Left ventricle myocardium inferior (tissue), 1 donor: ENCODE measurements at places on chromosomes 4 and X. TPM values are rescaled to one million over a fixed set of nuclear protein-coding genes. Genes with fewer than 3 reads are reported as not detected.
A peak's percentile ranks its signal among the peaks of the same experiment; 100 is the strongest.

DNA sequence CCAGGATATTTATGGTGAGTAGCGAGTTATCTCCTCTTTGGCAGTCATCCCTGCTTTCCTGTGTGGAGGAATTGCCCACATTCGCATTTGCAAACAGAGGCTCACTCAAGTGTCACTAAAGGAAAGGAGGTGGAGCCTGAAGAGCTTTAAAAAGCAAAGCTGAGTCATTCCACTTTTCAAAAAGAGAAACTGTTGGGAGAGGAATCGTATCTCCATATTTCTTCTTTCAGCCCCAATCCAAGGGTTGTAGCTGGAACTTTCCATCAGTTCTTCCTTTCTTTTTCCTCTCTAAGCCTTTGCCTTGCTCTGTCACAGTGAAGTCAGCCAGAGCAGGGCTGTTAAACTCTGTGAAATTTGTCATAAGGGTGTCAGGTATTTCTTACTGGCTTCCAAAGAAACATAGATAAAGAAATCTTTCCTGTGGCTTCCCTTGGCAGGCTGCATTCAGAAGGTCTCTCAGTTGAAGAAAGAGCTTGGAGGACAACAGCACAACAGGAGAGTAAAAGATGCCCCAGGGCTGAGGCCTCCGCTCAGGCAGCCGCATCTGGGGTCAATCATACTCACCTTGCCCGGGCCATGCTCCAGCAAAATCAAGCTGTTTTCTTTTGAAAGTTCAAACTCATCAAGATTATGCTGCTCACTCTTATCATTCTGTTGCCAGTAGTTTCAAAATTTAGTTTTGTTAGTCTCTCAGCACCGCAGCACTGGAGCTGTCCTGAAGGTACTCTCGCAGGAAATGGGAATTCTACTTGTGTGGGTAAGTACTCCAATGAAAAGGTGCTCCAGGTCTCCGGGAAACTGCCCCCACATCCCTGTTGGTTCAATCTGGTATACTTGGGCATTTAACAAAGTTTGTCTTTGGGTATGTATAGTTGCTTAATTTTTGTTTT, at the start of gene EGF:
Gene EGF (plus strand): TSS at position 178 of the 890 bp plus-strand sequence. CDS start 453 bp downstream, at position 631.
- DNase-seq = no peak

DNA sequence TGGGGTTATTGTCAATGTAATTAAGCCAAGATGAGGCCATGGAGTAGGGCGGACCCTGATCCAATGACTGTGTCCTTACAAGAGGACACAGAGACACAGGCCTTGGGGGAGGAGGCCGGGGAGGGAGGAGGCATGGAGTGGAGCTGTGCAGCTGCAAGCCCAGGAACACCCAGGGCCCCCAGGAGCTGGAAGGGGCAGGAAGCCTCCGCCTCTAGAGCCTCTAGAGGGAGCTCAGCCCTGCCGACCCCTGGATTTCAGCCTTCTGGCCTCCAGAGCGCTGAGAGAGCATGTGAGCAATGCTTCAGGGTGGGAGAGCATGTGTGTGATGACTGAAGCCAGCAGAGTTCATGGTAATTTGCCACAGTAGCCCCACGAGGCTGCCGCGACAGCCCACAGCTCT, 234.6 kb downstream of the AFAP1 start:
- peak; percentile 35 for DNase-seq

DNA sequence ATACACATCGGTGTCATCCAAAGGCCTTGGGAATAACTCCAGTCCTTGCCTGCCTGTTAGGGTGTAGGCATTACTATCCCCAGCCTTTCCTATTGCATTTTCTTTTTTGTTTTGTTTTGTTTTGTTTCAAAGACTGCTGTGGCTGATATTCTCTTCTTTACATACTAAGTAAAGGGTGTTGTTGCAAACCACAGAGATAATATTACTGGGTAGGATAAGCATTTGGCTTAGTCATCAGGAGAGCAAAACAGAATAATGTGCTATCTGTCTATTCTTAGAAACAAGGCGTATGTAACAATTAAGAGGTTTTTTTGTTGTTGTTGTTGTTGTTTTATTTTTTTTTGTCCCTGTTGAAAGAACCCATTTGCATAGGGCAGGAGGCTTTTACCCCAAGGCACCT, 41.8 kb downstream of the UGT2B28 start:
- no peak for DNase-seq

- no peak for DNase-seq
Observed at GRCh38 chrX:82848111-82848510, 660.0 kb upstream of the POU3F4 start.

DNA sequence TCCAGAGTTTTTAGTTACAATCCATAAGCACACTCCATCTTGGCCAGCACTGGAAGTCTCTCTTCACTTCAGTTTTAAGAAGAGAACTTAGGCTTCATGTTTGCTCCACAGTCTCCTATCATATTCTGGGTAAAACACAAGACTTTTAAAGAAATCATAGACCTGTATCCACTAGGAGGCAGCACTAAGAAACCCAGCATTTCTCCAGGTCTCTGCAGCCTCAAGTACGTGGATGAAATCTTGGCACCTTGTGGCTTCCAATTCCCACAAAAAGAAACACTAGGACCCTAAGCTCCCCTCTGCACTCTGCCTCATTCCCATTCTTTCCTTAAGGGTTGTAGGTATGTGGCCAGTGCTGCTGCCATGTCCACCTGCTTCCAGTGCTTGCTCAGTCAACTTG, 367.3 kb upstream of the CASK start:
- DNase-seq = no peak

GRCh38 chrX:2928191-2928582, 952 bp downstream of the ARSD start:
- DNase-seq = peak; percentile 53

The UGT2B7 gene
- not detected for total RNA-seq

The CSN1S1 gene
- not detected for total RNA-seq

The TEC gene
- 1.9 TPM for total RNA-seq

The IL2 gene
- not detected for total RNA-seq

The TBX22 gene
- total RNA-seq = not detected
